ENCODE measurements at places on chromosomes 11 and 22.

- no peak for DNase-seq
Observed at GRCh38 chr11:64690235-64690634, 32.8 kb downstream of the NRXN2 start.

DNA sequence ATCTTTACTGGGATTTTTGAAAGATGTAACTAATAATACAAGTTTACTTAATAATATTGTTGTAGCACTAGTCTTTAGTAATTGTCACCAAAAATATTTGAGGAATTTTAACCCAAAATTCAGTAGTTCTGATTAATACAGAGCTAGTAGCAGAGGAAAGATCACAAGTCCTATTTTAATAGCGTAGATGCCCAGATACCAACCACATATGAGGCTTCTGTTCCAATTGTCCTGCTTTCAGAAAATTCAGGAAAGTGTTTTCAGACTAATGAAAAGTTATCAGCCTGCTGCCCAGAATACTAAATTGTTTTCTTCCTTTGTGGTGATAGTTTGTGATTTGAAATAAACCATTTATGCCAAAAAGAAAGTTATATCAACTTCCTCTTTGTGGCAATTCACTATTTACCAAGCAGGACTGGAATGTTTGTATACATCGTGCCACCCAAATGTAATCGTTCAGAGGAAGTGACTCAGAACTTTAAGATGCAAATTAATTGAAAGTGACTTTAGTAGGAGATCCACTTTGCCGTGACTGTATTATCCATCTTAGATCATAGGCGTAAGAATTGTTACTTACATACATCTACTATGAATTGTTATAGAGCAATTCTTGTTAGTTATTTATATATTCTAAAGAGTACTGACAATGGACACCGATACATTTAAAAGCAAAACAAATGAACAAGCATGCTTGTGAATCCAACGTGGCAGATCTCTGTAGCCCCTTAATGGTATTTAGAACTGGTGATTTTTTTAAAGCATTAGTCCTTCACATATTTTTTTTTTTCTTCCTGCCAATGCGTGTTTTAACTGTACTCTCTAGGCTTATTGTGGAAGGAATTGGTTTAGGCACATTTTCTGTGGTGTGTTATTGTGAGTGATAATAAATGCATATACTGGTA is 231.0 kb downstream of the DDX10 start:
- no peak for DNase-seq

DNA sequence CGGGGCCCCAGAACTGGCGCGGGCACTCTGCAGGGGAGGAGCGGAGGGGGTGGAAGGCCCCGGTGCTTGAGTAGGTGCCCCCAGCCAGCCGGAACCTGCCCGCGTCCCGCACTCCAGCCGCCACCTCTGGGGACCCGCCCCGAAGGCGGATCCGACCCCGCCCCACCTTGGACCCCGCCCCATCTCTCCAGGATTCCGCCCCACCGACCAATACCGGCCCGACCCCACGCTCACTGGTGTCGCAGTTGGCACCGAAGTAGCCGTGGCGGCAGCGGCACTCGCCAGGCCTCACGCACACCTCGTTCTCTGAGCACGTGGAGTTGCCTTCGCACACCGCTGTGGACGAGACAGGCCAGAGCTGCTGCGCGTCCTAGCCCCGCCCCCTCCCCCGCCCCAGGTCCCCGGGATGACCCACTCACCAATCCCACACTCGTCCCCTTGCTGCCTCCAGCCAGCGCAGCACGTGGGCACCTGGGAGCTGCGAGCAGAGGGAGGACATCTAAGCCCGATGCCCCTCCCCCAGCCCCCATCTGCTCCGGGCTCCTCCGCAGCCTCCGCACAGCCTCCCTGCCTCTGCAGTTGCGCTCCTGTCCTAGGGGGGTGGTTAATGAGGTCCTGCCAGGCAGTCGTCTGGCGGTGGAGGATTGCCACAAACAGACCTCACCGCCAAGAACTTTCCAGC is 6.0 kb downstream of the SCARF2 start:
- peak; percentile 84 for DNase-seq

DNA sequence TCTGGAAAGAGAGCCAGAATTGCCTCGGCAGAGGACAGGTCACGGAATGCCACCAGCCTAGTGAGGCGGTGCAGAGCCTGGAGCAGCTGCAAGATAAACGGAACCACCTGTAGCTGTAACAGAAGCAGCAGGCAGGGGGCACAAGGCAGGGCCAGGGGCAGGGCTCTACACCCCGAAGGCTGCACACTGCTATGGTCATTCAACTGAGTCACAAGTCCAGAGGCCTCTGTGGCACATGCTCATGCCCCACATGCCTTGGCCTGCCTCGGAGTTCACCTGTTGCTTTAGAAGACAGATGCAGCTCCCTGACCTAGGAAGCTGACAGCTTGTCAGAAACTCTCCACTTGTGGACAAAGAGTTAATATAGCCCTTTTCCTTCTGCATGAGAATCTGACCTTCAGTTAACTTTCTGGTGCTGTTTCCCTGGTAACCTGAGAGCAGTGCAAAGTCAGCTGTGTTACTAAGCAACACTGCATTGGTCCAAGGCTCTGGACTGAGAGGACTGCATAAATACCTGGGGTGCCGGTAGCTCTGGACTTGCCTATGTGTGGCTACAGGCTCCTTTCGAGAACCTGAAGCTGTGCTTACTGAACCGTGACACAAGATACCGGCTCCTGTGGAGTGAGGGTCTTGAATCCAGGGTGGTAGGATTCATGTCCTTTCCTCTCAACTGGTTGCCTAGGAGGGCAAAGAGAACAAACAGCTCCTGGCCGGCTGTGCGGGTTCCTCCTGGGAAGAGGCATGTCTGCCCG is 10.5 kb downstream of the COMMD9 start:
- DNase-seq: peak; percentile 48

DNA sequence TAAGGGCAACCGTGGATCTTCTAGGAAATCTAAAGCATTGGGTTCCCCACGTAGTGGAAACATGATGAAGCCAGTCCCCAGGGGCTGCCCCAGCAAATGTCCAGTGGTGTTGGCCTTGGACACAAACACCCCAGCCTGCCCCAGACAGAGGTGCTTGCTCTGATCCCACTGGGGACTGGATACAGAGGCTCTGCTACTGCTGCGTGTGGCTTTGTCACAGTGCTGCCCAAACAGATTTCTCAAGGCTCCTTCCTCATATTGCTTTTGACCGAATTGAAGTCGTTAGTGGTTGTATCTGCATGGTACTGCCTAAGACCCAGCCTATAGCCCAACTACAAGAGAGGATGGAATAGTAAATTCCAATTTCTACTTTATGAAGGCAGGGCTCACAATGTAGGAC is 40.1 kb upstream of the CD44 start:
- no peak for DNase-seq

- DNase-seq: peak; percentile 58
Observed at GRCh38 chr11:75313513-75314272, 37.8 kb downstream of the ARRB1 start.

- DNase-seq: no peak
Observed at GRCh38 chr11:120547316-120547715, 35.8 kb downstream of the GRIK4 start.

GRCh38 chr11:131616481-131617140 is 246.2 kb downstream of the NTM start:
- DNase-seq: no peak

- DNase-seq: no peak
Observed at GRCh38 chr11:9017773-9018172, 14.0 kb upstream of the NRIP3 start.

GRCh38 chr11:119664063-119664572 is 64.9 kb downstream of the NECTIN1 start:
- DNase-seq: no peak

DNA sequence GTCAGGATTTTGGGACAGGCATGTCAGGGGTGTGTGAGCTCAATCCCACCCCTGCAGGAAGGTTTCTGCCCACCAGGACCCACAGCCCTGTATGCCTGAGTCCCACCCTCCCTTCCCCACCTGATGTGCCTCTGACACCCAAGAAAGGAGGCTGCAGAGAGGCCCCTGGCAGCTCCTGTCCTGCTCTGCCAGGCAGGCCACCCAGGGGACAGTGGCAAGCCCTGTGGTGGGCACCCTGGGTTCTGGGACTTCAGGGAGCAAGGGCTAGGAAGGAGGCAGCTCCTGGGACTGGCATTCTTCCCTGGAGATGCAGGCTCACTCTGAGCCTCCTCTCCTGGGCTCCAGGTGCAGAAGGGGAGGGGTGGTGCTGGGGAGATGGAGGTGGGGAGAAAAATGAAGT is 234.5 kb upstream of the B3GAT1 start:
- no peak for DNase-seq

DNA sequence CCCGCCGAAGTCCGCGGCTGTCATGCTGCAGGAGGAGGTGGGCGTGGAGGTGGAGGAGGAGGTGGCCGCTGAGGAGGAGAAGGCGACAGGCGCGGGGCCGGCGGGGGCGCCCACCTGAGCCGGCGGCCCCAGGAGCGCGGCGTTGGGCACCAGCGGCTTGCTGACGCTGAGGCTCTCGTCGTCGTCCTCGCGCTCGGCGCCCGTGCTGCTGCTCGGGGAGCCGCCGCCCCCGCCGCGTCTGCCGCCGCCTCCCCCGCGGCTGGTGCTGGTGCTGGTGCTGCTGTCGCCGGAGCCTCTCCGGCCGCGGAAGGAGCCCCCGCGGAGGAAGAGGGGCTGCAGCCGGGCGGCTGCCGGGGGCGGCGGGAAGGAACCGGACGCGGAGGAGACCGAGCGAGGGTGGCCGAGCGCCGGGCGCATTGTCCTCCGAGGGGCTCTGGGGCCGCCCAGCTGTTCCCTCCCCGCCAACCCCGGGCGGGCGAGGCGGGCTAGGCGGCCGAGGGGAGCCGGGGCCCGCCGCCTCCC is 388 bp downstream of the TMEM121B start:
- no peak for DNase-seq

GRCh38 chr11:57764566-57764965 is 3.0 kb downstream of the CTNND1 start:
- no peak for DNase-seq

- no peak for DNase-seq
Observed at GRCh38 chr11:125074511-125075241, 11.6 kb downstream of the SLC37A2 start.

- DNase-seq: no peak
Observed at GRCh38 chr11:43012606-43013005, 299.2 kb upstream of the API5 start.

- no peak for DNase-seq
Observed at GRCh38 chr11:134014511-134014910, 54.4 kb upstream of the JAM3 start.

DNA sequence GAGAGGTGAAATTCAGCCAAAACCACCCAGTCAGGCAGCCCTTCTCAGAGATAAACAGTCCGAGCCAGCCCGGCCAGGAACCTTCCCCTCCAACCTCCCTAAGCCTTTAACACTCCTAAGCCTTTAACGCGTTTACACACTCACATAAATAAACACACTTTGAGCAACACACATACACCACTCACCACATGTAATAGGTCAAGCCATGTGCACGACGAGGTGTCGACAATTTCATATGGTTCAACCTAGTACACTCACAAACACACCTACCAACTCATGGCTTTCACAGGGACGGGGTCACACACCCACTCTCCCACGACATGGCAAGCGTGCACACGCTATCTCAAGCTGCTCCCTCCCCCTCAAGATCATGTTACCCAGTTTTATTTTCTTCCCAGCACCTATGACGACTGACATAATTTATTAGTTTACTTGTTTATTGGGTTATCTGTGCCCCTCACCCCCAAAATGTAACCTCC is 15.5 kb downstream of the SLC43A1 start:
- DNase-seq: no peak

DNA sequence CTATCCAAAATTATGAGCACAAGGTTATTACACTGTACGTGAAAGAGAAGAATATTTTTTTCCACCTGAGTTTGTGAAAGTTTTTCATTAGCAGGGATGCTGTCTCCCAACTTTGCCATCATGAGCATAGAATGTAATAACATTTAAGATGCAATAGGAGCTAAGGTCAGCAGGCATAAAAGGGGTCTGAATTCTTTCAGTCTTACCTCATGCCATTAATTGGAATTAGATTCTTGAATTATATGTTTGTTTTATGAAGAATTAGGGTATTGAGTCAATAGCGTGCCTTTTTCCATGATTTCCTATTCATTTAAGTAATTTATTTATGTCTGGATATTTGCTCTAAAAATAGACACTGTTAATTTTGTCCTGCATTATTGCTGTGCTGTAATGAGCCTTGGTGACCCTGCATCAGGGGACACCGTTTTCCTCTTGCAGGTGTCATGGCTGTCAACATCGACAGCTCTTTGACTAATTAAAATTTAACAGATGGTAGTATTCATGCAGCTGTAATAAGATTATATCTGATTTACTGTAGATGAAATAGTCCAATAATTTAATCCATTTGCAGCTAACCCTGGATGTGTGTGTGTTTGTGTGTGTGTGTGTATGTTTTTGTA is 637.5 kb downstream of the NELL1 start:
- no peak for DNase-seq

- no peak for DNase-seq
Observed at GRCh38 chr11:72409458-72409857, 24.9 kb downstream of the CLPB start.

DNA sequence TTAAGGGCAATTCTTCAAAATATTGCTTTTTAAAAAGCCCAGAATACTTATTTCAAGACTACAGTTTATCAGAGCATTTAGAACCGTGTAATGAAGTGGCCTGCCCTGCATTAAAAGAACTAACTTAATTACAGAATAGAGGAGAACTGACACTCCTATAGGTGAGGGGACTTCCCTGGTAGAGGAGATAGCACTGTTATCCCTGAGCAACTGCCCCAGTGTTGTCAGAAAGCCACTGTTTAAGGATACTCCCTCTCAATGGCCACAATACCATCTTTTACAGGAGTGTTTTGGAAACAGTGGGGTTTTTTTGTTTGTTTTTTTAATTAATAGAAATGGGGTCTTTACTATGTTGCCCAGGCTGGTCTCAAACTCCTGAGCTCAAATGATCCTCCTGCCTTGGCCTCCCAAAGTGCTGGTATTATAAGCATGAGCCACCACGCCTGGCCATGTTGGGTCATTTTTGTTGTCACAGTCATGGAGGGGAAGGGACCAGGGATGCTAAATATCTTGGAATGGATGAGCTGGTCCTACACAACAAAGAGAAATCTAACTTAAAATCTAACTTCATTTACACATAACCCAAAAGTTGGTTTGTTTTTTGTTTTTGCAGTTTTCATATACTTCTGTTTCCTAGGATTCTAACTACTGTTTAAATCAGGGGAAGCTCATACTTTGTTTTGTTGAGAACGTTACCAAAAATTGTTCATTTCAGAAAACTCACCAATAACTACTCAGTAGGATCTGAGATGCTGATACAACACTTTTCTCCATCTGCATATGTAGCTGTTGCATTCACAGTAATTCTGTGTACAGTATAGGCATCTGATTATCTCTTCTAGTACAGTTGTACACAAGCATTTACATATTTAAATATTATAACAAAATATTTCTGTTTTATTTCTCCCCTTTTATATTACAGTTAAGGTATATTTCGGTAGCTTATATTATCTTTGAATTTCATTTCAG is 8.1 kb downstream of the RPL27A start:
- DNase-seq: no peak
